ENCODE measurements at places on chromosomes 4 and X.

DNA sequence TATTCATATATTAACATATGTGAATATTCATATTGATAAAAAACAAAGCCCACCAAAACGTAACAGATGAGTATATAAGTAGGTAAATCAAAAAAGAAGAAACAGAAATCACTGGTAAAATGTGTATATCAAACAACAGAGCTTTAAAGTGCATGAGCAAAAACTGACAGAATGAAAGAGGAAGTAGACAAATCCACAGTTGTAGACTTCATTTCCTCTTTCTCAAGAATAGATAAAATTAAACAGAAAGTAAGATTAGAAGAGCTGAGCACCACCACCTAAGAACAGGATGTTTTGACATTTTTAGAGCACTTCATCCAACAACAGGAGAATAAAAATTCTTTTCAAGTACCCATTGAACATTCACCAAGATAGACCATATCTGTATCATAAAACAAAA lies 64.6 kb downstream of the CNKSR2 start:
- DNase-seq = no peak

GRCh38 chrX:17520016-17520615 lies 145.1 kb downstream of the NHS start:
- DNase-seq = no peak

GRCh38 chrX:116357329-116357728 lies 79.1 kb upstream of the SLC6A14 start:
- no peak for DNase-seq

GRCh38 chr4:25760518-25761157 lies 102.2 kb downstream of the SEL1L3 start:
- no peak for DNase-seq

DNA sequence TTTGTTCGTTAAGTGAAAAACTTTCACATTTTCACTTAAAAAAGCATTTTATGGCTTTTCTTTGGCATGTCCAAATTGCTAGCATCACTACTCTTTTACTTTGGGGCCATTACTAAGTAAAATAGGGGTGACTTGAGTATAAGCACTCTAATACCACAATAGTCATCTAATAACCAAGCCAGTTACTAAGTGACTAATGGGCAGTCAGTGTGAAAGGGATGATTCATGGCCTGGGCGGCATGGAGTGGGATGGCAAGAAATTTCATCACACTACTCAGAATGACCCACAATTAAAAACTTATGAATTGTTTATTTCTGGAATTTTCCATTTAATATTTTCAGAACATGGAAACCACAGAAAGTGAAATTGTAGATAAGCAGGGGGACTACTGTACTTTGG lies 60.9 kb downstream of the BMP15 start:
- no peak for DNase-seq

DNA sequence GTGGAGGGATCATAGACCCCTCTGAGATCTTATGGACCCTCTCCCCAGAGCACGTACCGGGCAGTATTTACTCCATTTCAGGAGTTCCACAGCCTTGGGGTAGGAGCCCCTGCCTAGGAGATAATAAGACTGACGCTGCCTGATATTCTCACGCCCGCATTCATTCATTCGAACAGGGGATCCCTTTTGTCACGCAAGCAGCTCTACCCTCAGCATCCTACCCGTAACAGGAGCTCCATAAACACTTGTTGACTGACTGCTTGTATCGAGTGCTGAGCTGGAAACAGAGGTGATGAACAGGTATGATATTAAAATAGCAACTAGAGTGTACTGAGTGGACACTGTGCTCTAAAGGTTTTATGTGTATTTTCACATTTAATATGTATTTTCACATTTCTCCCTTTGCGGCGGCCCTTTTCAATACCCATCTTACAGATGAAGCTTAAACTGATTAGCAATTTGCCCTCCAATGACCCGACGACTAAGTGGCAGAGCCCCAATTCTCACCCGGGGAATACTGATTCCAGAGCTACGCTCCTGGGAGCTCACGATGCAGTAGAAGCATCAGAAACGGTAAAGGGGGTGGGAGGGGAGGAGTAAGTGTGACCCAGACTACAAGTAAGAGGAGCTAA lies 888 bp downstream of the RAB28 start:
- DNase-seq = no peak

GRCh38 chr4:150123087-150123486 lies 44.8 kb downstream of the DCLK2 start:
- DNase-seq = no peak

GRCh38 chrX:130100180-130100579 lies 10.1 kb downstream of the ELF4 start:
- DNase-seq = no peak

DNA sequence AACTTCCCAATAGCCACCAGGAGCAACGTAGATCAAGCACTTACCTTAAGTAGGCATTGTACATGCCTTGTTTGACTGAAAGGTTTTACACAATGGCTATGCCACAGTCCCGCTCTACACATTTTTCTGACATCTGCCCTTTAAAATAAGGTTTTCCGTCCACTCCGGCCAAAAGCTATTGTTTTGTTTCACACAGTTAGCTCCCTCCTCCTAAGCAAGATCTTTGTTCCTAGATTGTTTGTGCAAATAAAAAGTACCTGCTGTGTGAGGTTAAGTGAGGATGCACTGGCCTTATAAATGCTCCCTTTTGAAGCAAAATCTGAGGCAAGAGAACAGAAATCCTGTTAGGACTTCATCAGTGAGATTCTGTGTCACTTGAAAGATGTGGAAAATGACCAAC lies 11.8 kb downstream of the SCD5 start:
- DNase-seq = no peak

DNA sequence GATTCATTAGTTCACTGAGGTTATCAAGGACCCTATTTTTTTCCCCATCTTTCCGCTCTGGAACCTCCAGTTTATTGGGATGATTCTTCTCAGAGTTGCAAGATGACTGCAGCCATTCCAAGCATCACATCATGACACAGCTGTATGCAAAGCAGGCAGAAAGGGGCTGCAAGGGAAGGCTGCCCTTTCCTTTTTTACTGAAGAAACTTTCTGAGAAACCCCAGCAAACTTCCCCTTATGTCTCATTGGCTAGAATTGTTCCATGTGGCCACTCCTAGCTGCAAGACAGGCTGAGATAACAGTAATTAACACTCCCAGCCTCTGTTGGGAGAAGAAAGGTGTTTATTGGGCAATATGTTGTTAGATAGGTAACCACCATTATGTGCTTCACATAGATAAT lies 102.6 kb downstream of the SATL1 start:
- no peak for DNase-seq

DNA sequence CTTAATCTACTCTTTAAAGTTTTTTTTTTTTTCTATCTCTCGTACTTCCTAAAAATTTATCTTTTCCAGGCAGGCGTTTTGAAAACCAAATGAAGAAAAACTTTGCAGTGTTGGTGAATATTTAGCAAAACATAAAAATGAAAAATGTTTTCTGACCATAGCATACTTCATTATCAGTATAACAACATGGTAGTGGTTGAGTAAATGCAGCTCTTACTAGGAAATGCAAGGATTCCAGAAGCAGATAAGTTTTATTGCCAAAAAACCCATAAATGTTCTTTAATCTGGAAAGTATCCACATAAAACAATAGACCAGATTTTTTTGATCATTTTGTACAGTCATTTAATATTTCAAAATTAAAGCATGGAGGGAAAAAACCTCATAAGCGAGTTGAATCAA lies 136.9 kb upstream of the GUCY1A1 start:
- no peak for DNase-seq

DNA sequence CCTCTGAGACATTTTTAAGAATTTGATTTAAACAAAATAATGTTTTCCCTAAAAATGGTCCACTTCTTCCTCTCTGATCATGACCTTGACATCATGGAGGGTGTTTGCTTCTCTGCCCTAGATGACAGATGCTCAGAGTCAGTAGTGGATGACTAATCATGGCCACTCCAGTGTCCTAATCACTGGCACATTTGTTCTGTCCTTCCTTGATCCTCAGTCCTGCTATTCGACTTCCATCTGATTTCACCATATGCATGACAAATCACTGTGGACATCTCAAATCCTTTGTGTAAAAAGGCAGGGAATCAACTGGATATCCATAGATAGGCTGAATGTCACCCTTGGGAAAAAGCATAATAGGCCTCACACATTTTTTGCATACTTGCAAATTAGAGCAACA lies 9.0 kb downstream of the CRMP1 start:
- no peak for DNase-seq

DNA sequence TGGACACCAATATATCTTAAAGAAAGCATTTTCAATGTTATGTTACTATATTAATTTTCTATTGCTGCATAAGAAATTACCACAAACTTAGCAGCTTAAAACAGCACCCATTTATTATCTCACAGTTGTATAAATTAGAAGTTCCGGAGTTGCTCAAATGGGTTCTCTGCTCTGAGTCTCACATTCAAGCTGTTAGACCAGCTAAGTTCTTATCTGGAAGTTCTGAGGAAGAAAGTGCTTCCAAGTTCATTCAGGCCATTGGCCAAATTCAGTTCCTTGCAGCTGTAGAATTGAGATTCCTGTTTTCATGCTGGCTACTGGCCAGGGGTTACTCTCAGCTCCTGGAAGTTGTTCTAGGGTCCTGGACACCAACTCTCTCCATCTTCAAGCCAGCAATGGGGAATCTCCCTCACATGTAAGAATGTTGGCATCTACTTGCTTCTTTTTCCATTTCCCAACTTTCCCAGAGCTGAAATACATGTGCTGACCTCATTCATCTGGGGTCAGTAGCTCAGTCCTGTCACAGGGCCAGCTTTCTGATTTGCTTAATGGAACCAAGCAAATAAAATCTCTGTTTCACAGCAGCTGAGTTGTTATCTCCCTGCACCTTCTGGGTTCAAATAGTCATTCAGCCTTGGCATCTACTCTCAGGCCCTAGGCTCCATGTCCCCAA lies 99.6 kb upstream of the INTU start:
- no peak for DNase-seq

DNA sequence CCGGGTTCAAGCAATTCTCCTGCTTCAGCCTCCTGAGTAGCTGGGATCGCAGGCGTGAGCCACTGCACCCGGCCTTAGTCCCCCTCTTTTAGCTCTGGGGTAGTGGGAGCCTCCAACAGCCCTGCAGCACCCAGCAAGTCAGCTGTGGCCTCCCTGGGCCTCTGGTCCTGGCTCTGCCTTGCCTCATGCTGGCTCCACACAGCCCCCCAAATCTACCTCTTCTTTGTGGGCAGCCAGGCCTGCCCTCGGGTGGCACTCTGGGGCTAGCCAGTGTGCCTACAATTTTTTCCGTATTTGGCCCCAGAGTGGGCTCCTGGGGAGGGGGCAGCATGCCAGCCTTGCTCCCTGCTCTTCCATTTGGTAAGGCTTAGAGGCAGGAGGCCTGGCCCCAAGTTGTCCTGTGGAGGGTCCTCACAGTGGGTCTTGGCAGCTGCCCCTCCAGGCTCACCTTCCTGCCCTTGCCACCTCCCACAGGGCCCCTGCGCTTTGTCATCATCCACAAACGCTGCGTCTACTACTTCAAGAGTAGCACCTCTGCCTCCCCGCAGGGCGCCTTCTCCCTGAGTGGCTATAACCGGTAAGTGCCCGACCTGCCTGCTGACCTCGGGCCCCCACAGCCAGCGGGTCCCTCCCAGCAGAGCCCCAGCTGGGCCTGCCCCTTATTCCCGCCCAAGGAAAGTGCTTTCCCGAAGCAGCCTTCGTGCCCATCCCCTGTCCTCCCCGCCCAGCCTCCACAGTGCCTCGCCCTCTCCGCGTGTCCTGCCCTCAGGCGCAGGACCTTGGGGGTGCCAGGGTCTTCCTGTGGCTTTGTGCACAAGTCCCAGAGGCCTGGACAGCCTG lies 21.0 kb upstream of the ADD1 start:
- DNase-seq = no peak

DNA sequence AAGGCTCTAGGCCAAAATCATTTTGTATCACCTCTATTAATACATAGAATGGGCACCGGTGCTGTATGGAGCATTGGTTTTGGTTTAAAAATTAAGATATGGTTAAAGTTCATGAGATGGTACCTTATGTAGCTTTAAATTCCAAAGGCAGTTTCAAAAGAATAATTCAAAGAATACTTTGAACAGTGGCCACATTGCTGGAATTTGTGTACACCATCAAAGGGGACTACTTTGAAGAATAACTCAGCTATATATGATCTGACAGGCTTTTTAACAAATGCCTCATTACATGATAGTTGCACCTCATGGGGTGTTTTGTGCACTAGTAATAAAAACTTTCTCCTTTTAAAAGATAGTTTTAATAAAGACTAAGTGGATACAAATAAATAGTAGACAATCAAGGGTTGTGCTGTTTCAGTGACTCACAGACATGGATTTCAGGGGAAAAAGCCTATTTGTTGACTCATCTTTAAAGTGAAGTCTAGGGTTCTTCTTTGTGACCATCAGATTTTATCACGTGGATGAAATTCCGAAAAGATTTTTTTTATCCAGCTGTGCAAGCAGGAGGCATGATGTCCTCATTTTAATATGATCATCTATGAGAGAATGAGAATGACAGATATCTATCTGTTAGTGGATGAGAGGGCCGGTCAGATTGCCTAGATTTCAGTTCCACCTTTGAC lies 12.8 kb downstream of the MTM1 start:
- DNase-seq = no peak

DNA sequence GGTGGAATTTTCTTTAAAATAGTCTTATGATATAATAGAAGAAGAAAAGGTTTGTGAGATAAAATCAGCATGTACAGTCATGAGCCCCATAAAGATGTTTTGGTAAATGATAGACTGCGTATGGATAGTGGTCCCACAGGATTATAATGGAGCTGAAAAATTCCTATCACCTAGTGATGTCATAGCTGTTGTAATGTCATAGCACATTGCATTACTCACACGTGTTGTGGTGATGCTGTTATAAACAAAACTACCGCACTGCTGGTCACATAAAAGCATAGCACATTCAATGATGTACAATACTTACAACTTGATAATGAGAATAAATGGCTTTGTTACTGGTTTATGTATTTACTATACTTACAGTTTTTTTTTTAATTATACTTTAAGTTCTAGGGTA lies 715.2 kb upstream of the HTR2C start:
- no peak for DNase-seq

DNA sequence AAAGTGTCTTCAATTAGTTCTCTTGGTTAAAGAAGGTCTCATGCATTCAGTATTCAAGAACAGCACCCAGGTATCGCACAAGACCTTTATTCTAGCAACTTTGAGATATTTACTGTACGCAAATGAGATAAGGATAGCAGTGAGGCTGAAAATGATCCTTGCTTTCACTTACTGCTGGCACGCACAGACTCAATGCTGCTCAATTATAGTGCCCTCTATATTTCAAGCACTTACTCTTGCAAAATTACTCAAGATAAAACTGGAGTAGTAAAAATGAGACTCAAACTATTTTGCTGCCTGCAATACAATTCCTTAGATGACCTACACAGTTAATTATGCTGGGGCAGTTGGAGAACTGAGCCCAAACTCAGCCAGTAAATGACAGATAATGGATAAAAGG lies 60.9 kb downstream of the ADGRA3 start:
- DNase-seq = no peak

GRCh38 chr4:157988641-157989040 lies 184.2 kb downstream of the GASK1B start:
- no peak for DNase-seq

GRCh38 chr4:141036786-141037185 lies 96.5 kb downstream of the RNF150 start:
- no peak for DNase-seq

- no peak for DNase-seq
These were observed 39.8 kb downstream of the DCTD start for GRCh38 chr4:182877326-182877883.

GRCh38 chrX:19931146-19931545 lies 43.7 kb upstream of the SH3KBP1 start:
- no peak for DNase-seq
